ENCODE measurements at places on chromosomes 16 and 17.

DNA sequence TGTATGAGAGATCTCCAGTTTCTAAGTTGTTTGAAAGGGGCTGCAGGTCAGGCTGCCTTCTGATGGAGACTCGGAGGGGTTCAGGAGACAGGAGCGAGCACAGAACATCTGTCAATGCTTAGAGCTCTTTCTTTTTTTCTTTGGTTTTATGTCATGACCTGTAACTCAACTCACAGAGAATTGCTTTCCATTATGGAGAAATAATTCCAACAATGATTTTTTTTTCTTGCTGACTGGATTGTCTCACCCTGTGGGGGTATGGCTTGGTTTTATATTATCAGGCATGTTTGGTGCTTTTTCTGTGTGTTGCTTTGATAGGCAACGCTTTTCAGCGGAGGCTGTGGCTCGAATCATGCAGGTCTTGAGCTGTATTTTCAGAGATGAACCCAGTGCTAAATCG lies 10.7 kb upstream of the KCNJ2 start:
- DNase-seq: peak; percentile 58

- no peak for DNase-seq
These were observed 161.4 kb downstream of the CMIP start for GRCh38 chr16:81606039-81606438.

- peak; percentile 37 for DNase-seq
These were observed 25.2 kb upstream of the SMPD3 start for GRCh38 chr16:68473358-68474070.

GRCh38 chr17:80025796-80026195 lies 9.9 kb downstream of the TBC1D16 start:
- DNase-seq: no peak

- peak; percentile 71 for DNase-seq
These were observed 13.3 kb downstream of the GGA2 start for GRCh38 chr16:23496821-23497542.

DNA sequence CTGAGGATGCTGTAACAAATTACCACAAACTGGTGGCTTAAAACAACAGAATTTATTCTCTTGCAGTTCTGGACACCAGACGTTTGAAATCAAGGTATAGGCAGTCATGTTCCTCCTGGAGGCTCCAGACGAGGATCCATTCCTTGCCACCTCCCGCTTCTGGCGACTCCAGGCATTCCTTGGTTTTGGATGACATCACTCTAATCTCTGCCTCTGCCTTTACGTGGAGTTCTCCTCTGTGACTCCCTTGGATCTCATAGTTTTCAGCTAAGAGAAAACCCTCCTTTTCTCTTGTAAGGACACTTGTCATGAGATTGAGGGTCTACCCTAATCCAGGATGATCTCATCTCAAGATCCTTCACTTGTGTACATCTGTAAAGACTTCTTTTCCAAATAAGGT lies 31.4 kb upstream of the HS3ST3B1 start:
- no peak for DNase-seq

GRCh38 chr16:75861311-75862097 lies 135.2 kb upstream of the CPHXL start:
- no peak for DNase-seq

GRCh38 chr16:47470810-47471209 lies 9.7 kb downstream of the PHKB start:
- DNase-seq: no peak

- no peak for DNase-seq
These were observed 59.5 kb upstream of the GSE1 start for GRCh38 chr16:85553436-85554113.

GRCh38 chr16:50313596-50314478 lies 47.5 kb downstream of the ADCY7 start:
- peak; percentile 19 for DNase-seq

GRCh38 chr17:17750881-17751280 lies 69.6 kb downstream of the RAI1 start:
- DNase-seq: no peak

DNA sequence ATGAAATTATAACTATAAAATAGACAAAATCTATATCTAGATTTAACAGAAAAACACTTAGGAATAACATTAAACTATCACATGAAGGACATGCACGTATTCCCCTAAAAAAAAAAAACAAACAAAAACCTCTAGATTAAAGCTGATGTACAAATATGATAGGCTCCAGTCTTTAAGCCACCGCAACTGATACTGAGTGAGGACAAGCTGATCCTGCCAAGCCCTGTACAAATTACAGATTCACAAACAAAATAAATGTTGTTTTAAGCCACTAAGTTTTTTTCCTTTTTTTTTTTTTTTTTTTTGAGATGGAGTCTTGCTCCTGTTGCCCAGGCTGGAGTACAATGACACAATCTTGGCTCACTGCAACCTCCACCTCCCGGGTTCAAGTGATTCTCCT lies 35.3 kb downstream of the SMURF2 start:
- no peak for DNase-seq

GRCh38 chr16:82031116-82032084 lies 3.7 kb upstream of the HSD17B2 start:
- peak; percentile 85 for DNase-seq

DNA sequence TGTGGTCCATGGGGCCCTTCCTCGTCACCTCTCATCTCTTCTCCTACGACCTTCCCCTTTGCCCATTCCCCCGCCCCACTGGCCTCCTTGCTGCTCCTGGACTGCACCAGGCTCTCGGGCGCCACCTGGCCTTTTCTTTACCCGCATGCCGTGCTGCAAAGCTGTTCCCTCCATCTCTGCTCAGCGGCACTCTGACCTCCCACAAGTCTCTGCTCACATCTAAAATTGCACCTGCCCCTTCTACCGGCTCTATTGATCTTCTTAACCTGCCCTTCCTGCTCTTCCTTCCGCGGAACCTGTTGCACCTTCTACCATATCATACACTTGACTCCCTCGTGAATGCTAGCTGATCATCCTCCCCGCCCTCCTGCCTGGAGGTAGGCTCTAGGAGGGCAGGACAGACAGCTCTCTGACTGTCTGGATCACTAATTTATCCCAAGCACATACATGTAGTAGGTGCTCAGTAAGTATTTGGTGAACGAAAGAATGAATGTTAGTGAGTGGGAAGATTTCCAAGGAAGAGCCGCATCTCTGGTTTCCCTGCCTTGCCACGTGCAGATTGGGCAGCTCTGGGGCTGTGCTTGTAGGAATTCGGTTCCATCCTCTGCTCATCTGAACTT lies 17.3 kb downstream of the DNAH17 start:
- no peak for DNase-seq

GRCh38 chr17:33803199-33803685 lies 451.8 kb upstream of the CCL2 start:
- DNase-seq: no peak

DNA sequence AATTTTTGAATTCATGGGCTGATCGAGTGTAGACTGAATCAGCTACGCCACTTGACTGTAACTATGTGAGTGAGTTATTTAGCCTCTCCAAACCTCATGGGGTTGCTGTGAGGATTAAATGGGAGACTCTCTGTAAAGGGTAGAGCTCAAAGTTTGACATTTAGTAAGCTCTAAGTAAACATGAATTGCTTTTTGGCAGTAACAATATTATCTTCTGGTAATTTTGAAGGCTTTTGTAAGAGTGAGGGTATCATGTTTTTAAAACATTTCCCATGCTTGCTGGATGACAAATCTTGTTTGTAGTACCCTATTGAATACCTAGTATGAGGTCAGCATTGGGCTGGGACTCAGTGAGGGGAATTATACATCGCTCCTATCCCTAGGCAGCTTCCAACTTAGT lies 35.3 kb downstream of the MRTFB start:
- DNase-seq: no peak

- DNase-seq: no peak
These were observed 263.9 kb downstream of the MAF start for GRCh38 chr16:79336437-79337229.

GRCh38 chr16:13968835-13969234 lies 48.9 kb downstream of the ERCC4 start:
- peak; percentile 9 for DNase-seq

- no peak for DNase-seq
These were observed 40.1 kb downstream of the BPTF start for GRCh38 chr17:67865438-67865837.

DNA sequence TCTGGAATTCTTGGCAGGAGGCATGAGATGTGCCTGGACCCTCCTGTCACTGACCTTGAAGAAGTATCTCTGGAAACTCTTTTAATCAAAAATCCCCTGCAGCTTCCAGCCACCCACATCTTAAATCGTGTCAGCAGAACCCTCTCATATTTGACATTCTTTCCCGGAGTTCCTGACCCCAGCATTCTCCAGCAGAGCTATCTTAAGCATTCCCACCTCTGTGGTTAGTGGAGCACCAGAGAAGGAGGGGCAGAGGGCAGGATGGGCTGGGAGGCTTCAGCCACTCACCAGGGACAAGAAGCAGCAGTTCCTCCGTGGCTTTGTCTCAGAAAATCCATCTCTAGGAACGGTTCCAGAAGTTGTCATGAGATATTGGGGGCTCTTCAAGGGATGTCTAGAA lies 149.9 kb downstream of the RGS9 start:
- no peak for DNase-seq

GRCh38 chr17:66466106-66466820 lies 163.8 kb downstream of the PRKCA start:
- peak; percentile 25 for DNase-seq

DNA sequence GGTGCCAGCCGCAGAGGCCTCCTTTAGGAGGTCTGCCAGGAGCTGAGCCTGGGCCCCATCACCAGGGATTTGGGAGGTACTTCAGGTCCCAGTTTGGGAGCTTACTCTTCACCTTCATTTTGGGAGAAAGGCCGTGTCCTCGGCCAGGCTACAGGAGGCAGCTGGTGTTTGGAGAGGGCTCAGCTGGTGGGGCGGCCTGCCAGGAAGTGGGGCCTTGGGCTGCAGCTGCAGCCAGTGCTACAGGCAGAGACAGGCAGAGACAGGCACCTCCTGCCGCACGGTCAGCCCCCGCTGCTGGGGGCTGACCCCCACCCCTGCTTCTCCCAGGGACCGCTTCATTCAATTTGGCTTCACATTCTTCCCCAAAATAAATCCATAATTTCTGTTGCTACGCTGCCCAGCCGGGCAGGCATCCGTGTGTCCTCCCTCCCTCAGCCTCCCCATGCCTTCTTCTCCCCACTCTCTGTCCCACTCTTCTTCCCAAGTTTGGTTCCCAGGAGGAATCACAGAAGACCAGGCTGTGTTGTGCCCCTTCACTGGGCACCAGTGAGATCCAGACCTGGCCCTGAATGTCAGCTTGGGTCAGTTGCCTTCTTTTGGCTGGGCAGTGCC lies 6.1 kb downstream of the TMEM235 start:
- no peak for DNase-seq

DNA sequence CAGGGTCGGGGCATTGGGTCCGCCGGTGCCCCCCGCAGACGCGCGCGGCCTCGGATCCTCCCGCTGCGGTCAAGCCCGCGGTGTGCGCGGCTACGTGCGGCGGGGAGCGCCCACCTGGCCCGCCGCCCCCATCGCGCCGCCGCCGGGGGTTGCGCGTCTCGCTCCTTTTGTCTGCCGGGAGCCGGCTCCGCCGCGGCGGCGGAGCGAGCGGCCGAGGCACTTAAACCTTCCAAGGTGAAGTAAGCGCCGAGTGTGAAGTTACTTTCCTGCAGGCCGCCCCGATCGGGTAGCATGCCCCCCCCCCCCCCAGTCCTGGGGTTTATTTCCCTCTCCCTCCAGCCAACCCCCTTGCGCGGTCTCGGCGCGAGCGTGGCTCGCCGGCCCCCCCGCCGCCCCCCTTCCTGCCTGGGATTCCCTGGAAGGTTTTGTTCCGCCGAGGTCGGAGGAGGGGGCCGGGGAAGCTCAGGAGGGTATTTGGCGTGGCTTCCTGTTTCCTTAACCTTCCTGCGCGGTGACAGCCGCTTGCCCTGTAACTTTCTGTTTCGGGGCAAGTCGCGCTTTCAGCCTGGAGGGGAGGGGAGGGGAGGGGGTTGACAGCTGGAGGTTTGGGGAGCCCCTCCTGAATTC lies 56.6 kb upstream of the GSE1 start:
- no peak for DNase-seq

GRCh38 chr16:8126313-8126712 lies 464.0 kb downstream of the TMEM114 start:
- no peak for DNase-seq

DNA sequence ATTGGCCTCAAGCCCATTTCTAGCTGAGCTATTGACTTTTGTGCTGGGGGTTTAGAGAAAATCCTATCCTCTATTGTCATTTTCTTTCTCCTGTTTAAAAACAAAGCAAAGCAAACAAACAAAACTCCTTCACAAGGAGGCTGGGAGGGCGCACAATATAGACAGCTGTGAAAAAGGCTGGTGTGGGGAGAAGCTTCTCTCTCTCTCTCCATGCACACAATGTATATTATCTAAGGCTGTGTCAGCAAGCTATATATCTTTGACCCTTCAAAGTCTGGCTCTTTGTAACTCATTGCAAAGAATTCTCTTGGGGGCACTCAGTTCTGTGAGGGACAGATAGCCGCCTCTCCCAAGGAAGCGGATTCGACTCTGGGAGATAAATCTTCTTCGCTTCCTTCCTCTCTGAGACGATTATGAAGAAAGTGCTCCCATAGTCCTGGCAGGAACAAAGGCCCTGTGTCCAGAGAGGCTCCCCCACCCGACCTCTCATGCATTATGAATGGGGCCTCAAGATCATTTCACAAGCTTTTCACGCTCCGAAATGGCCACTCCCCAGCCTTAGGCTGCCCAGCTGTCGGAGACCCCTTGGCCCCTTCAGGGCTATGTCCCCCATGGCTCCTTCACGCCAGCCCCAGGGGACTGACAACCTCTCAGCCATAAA lies 33.2 kb upstream of the MEAK7 start:
- no peak for DNase-seq

DNA sequence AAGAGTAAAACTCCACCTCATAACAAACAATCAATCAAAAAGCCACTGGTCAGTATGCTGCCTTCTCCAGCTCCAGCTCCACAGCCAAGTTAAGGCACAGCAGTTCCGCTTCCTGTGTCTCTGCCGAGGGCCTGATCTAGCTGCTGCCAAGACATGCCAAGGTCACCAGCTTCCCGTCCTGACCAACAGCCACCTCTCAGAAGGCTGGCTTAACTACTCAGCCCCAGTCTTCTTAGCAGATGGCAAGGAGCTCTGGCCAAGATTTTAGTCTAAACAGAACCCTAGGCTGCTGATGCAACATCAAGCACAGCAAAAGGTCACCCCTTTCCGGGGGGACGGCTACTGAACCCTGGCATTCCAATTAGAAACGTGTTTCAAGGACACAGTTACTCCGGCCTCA lies 17.7 kb upstream of the MNT start:
- no peak for DNase-seq

GRCh38 chr17:58710948-58711552 lies 18.6 kb downstream of the RAD51C start:
- peak; percentile 82 for DNase-seq

DNA sequence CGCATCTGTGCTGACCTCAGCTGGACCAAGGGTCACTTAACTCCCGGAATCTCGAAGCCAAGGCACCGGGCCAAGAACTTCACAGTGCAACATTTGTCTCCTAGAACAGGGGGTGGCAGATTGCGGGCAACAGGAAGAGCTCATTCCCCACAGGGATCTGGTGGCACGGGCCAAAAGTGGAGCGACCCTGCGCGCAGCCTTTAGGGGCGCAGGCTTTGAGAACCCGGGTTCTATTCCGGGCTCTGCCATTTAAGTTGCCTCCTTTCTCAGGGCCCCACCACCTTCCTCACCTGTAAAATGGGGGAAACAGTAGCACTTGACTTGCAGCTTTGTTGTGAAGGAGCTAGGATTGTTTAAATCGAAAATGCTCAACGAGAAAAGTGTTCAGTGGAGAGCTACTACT lies 651 bp downstream of the SHMT1 start:
- DNase-seq: peak; percentile 41

All from dermis blood vessel endothelial cell (primary cell).